ENCODE measurements at places on chromosomes 1 and 21.

- no peak for DNase-seq
Measured at GRCh38 chr1:94970783-94971182, 43.9 kb upstream of the CNN3 start.

- no peak for DNase-seq
Measured at GRCh38 chr1:17293681-17294425, 14.1 kb upstream of the PADI4 start.

DNA sequence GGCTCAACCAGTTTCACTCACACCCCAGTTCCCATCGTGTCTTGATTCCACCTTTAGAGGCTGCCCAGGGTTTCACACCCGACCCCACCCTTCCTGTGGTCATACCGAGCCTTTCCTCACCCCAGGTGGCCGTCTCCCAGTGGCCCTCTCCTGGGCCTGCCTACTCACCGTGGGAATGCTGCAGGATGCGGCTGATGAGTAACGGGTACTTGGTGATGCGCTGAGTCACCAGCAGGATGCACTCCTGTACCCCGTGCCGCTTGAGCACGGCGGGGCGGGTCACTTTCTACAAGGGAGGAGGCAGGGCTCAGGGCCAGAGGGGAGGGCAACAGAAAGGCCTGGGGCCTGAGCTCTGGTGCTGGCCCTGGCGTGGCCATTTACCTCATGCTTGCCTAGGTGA lies 16.4 kb downstream of the ARHGEF2 start:
- no peak for DNase-seq

- no peak for DNase-seq
Measured at GRCh38 chr1:210898473-210898872, 235.5 kb downstream of the KCNH1 start.

DNA sequence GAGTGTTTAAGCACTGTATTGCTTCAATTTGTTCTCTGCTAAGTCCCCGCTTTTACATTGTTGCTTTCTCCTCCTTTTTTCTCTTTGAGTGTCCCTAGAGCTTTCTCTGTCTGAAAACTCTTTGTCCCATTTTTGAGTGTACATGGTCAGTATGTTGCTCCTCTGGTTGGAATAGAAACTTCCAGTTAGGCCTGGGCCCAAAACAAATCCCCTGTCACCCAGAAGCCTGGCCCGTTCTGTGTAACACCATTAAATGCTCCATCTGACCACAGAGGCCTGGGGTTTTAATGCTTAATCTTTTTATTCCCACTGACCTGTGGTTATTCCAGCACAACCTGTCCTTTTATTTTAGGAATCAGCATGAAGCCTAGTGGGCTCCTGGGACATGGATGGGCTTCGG lies 28.3 kb upstream of the NFASC start:
- no peak for DNase-seq
